ENCODE measurements at places on chromosomes 11 and 22.

GRCh38 chr22:49070501-49070900 lies 757.2 kb downstream of the BRD1 start:
- DNase-seq = no peak

DNA sequence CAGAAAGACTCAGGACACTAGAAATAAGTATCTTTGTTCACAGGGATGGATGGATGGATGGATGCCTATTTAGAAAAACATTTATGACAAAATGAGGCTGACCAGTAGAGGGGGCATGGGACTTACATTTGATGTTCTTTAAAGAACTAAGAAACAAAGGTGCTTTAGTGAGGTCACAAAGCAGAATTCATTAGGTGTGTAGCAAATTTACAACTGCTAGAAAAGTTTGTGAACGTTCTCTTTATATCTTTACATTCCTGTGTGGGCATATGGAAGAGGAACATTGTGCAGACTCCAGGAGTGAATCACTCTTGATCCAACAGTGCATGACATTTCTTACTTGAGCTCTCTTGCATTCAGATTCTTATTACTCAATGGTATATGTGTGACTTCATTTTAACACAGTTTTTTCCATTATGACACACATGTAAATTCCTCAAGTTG lies 15.8 kb upstream of the SIK2 start:
- DNase-seq = peak; percentile 43

GRCh38 chr11:110966131-110966530 lies 253.9 kb upstream of the ARHGAP20 start:
- no peak for DNase-seq

- no peak for DNase-seq
These were observed 131.1 kb downstream of the MED15 start for GRCh38 chr22:20638507-20638870.

GRCh38 chr11:126375726-126376125 lies 20.2 kb downstream of the ST3GAL4 start:
- no peak for DNase-seq

DNA sequence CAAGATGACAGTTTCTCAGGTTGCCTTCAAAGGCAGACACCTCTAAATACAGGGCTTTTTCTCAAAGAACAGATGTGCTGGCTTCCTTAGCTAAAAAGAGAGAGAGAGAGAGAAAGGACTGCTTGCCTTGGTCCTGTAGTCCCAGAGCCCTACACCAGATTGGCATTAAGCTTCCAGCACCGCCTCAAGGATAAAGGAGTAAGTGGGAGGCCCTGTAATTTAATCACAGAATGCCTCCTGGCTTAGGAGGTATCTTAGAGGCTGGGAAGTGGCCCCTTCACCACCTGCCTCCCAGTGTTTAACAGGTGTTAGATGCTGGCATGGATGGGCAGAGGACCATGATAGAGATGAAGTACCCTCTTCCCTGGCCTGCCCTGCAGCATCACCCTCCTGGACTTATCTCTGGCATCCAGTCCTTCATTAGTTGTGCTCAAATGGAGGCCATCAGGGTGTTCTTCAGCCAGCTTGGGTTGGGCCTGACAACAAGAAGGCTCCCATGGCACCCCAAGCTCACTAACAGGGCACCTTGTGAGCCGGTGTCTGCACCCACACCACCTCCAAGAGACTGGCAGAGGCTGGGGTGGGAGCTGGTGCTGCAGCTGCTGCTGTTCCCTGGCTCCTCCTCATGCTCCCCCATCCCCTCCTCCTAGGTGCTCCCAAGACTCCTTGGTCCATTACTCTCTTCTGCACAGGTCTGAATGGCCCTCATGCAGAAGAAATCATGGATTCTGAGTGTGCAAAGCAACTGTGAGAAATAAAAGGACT lies 32.5 kb downstream of the ABCC8 start:
- DNase-seq = no peak

GRCh38 chr11:38392176-38392575 lies 1794.1 kb upstream of the RAG2 start:
- no peak for DNase-seq

GRCh38 chr11:63887386-63887999 lies 29.5 kb downstream of the RCOR2 start:
- no peak for DNase-seq

DNA sequence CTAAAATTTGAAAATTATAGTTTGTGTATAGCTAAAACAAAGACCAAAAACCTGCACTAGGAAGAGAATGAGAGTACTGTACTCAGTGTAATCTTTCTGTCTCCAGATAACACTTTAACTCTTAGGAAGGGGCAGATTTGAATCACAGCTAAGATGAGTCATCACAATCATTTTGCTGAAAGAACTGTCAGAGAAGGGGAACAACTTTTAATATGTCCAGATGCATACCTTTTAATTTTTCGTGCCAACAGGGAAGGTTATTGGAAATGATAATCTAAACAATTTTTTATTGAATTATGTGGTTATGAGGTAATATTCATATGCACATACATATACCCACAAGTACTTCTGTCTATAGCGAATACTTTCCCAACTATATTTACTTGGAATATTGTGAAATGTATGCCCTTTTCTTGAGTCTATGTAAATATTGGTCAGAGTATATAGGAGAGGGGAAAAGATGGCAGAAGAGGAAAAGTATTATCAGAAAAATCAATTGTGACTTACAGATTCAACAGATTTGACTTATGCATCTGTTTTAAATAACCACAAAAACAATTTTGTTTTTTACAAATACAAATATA lies 51.1 kb upstream of the MUC15 start:
- no peak for DNase-seq

GRCh38 chr22:25465949-25466348 lies 98.5 kb upstream of the GRK3 start:
- DNase-seq = no peak

DNA sequence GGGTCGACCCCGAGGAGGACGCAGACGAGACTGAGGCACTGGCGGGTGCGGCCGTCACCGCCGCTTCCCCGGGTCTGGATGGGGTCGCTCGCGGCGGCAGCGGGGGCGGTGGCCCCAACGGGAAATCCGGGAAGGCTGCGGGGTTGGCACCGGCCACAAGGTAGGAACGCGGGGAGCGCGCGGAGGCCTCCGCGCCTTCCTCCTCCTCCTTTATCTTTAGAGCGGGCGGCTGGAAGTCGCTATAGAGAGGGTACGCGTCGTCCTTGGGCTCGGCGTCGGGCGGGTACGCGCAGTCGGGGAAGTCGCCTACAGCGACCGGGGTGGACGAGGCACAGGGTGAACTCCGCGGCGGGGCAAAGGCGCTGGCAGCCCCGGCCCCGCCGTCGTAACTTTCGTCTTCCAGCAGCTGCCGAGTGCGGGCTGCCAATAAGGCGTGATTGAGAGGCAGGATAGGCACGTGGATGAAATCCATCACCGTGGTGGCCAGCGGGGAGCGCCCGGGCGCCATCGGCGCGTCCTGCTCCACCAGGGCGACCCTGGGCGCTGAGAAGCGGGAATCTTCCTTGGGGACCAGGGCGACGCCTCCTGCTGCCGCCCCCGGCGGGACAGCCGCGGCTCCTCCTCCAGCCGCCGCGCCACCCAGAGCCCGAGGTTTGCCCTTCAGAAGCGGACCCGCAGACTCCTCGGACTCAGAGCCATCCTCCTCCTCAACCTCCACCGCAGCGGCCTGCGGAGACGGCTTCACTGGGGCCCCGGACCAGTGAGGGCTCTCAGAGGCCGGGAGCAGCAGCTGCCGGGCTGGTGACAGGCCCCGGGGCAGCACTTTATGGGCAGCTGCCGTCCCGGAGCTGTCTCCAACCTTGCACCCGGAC lies 1.7 kb downstream of the PGR start:
- no peak for DNase-seq

DNA sequence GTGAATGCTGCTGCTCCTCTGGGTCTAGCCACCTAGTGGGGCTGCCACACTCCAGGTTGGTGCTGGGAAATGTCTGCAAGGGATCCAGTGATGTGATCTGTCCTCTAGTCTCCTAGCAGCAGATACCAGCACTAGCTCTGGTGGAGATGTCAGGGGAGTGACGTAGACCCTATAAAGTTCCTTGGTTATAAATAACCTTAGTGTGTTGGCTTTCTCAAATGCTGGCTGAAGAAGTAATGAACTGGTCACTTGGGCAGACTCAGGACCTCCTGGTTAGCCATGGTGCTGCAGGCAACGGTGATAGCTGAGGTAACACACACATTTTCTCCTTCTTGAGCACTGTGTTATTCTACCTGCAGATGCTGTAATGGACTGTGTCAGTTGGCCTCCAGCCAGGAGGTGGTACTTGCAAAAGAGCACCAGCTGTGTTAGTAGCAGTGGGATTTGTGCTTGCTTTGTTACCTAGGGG lies 35.5 kb downstream of the BBOX1 start:
- DNase-seq = no peak

DNA sequence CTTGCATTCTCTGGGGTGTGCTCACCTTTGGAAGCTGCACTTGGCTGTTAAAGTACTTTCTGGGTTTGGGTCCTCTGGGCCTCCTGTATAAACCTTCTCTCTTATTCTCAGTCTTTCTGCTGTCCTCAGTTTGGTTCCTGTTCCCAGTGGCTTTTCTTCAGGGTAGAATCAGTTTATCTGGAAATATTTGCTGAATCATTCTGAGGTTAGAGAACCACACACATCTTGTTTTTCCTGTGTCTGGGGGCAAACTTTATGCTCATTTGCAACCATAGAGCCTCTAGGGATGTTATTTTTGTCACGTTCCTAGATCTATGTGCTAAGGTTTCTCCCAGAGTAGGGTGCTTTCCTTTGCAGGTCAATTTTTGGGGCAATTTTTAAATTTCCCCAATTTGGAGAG lies 224.3 kb upstream of the C11orf87 start:
- DNase-seq = no peak

GRCh38 chr11:28529540-28530410 lies 421.6 kb downstream of the METTL15 start:
- DNase-seq = peak; percentile 24

DNA sequence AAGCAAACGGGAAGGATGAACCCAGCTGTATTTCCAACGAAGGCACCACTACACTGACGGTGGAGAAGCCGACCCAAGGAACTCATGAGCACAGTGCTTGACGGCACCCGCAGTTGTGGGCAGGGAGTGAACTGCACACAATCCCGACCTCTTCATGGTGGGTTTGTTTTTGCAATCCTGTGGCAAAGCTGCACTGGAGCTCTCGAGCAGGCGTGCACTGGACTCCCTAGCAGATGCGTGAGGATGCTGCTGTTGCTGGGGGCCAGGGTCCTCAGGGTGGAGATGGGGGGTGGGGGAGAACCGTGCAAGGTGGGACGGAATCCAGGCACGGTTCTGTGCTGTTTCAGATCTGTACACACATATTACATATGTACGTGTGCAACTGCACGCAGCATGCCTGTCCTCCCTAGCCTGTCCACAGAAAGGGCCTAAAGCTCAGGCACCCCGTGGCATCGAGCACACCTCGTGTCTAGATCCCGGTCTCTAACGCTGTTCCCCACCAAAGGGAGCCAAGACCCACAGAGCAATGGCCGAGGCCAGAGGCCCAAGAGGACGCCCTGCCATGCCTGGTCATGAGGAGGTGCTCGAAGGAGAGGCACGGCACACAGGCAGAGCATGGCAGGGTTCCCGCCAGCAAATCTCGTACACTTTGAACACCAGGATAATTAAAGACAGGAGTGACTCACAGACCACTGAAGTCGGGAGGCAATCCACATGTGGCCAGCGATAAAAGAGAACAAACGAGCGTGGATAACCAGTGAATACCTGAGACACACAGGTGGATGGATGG lies 17.6 kb downstream of the ALG12 start:
- DNase-seq = no peak

GRCh38 chr11:35225946-35226520 lies 87.1 kb downstream of the CD44 start:
- no peak for DNase-seq

All from NCI-H1092 (cell line).